ENCODE measurements at places on chromosomes 2 and 18.

- no peak for DNase-seq
Measured at GRCh38 chr2:234111523-234111922, 61.0 kb downstream of the SPP2 start.

GRCh38 chr2:154855138-154855537 is 156.6 kb downstream of the KCNJ3 start:
- DNase-seq, result no peak

- no peak for DNase-seq
Measured at GRCh38 chr2:109155553-109156451, 26.8 kb downstream of the SH3RF3 start.

DNA sequence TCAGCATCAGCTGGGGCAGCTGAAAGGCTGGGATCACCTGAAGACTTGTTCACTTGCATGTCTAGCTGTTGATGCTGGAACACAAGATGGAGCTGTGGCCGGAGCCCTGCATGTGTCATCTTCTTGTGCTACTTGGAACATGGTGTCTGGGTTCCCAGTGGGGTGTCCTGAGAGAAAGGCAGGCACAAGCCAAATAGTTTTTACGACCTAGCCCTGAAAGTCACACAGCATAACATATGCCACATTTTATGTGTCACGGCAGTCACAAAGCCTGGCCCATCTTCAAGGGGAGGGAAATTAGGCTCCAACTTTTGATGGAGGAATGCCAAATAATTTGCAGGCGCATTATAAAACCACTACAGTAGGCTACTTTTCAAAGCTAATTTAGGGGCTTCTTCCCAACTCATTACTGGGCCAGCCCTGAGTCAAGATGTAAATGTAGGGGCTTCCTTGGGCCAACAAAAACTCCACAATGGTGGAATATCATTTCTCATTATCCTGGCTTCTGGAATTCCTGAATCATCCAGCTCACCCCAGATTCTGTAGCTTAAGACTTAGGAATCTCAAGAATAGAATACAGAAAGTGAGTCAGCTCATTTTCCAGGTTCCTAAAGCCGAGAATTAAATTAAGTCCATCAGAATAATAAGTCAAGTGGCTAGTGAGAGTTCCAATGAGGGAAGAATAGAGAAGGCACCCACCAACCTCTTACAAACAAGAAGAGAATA is 543.0 kb downstream of the TNS1 start:
- no peak for DNase-seq

- DNase-seq, result no peak
Measured at GRCh38 chr2:33273479-33273878, 203.0 kb upstream of the RASGRP3 start.

All from stimulated activated CD4-positive, alpha-beta T cell treated with anti-CD3 and anti-CD28 coated beads, Interleukin-12 subunit alpha, Interleukin-12 subunit beta, amount 100 ng/mL, for 4 hours (primary cell).